ENCODE measurements at places on chromosomes 1 and 21.
A peak's percentile ranks its signal among the peaks of the same experiment; 100 is the strongest.

GRCh38 chr1:162297208-162297607 lies 79.4 kb downstream of the SPATA46 start:
- no peak for DNase-seq

- no peak for DNase-seq
These were observed 20.2 kb upstream of the GPR137B start for GRCh38 chr1:236122176-236122575.

GRCh38 chr1:29502911-29503840 lies 266.9 kb downstream of the PTPRU start:
- no peak for DNase-seq

- DNase-seq, result no peak
These were observed 27.7 kb downstream of the TNFRSF9 start for GRCh38 chr1:7912743-7913557.

DNA sequence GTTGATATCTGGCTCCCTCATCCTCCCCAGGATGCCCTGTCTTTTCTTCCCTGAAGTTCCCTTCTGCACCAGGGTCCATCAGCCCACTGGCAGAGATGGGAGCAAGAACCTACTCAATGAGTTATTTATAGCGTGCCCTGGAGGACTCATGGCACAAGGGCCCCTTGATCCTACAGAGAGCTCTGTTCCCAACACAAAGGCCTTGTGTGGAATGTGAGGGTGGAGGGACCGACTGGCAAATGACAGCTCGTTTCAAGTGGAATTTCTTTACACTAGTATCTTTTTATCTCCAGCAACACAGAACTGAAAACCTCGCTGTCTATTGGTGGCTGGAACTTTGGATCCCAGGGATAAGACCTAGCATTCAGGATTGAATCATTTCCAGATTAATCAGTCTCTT lies 22.4 kb downstream of the CHI3L2 start:
- peak; percentile 45 for DNase-seq

DNA sequence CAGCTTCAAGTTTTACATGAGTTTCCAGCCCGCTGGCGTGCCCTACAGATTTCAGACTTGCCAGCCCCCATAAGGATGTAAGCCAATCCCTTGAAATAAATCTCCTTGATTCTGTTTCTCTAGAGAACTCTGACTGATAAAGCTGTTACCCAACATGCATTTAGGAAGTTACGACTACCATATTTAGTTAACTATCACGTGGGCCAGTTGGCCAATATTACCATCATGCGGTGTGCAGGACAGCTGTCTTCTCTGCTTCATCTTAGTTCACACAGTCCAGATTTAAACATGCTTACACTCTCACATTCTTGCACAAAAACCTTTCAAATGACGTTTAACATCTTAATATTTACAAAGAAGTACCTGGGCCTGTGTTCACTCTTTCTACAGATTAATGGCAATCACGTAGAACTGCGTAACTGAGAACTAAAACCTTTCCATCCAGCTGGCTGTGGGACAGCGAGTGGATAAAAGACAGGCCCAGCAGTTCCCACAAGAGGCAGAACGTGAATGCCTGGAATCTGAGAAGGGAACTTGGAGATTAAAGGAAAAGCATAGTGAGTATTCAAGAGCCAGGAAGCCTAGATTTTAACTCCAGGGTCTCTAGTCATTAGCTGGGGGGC lies 20.8 kb downstream of the FAM177B start:
- peak; percentile 29 for DNase-seq

DNA sequence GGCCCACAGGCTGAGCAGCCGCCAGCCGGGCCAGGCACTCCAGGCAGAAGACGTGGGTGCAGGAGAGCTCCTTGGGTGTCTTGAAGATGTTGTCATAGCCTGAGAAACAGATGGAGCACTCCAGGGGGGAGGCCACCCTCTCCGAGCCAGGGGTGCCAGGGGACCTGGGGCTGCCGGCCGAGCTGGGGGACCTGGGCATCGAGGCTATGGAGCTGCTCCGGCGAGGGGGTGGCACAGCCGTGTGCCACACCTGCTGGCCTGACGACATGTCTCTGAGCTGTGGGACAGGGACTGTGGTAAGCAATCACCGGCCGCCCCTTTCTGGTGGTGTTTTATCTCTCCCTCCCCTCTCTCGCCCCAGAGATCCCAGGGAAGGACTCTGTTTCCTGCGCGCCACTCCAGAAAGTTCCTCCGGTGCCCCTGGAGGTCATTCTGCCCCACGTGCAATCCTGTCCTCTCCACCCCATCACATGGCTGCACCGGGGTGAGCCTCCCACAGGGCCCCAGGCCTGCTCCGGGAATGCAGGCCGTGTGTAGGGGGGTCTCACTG lies 1.7 kb downstream of the RNF223 start:
- no peak for DNase-seq

DNA sequence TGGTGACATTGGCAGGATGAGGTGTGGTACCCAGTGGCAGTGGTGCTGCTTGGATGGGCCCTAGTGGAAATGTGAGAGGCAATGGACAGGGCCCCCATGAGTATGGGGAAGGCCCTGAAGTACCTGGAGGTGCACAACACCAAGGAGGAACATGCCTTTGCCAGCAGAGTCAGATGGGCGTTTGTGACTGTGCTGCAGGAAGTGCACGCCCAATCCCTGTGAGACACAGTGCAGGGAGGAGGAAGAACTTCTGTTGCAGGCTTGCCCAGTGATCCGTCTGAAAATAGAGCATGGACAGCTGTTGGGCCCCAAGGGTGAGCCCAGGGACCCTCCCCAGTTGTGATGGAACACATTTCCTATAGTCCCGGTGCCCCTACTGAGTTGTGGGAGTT lies 42.7 kb downstream of the GJA5 start:
- no peak for DNase-seq

DNA sequence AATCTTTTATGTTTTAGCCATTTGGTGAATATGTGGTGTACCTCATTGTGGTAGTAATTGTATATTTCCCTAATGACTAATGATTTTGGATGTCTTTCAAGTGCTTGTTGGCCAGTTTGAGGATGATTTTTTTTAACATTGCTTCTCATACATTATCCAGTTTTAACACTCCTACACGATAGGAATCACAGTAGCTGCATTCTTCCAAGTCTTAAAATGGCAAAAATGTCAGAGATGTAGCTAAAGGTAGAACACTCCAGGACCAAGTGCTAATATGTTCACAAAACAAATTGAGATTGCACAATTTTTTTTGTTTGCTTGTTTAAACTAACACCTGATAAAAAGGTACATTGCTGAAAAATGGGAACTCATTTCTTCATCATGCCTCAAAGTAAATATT lies 11.7 kb downstream of the USP25 start:
- DNase-seq, result no peak

- DNase-seq, result no peak
These were observed 163.8 kb downstream of the CHRM3 start for GRCh38 chr1:239550178-239550577.

DNA sequence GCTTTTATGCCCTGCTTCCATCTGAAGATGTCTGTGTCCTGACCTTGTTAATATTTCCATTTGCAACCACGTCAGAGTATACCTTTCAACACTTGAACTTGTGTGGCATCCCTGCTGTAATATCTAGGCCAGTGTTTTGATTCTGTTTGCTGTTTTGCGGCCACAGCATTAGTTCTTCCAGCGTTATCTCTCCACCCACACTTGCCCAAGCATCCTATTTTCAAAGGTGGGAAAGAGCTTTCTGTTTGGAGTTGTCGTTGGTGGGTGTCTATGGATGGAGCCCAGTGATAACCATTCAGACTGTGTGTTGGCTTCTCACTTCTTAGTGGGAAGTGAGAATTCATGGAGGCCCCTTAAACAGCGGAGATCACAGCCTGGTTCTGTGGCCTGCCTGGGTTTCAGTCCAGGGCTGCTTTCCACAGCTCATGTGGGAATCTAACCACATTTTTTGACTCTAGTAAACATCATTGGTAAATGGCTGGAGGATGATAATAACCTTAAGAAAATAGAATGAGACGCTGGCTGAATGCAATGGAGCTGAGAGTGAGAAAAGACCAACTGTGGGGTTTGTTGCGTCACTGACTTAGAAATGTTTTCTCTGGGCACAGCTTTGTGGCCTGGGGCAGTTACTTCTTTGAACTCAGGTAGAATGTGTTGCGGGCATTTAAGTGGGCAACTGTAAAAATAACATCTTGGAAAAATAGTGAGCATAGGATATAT lies 7.6 kb downstream of the TENT5C start:
- DNase-seq, result no peak

DNA sequence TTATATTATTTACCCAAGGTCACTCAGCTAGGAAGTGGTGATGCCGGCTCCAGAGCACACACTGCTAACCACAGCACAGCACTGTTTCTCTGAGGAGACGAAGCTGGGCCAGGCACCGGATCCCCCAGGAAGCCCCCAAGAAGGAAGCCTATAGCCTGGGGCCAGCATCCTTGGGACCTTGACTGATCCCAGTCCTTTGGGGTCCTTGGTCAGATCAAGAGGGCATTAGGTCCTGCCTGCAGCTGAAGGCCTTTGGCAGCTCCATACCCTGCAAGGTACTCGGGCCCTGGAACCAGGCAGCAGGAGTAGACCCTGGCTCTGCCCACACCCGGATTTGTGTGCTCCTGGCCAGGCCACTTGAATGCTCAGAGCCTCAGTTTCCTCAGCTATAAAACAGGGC lies 128.0 kb downstream of the LACTBL1 start:
- DNase-seq, result no peak

- DNase-seq, result no peak
These were observed 19.8 kb downstream of the NPR1 start for GRCh38 chr1:153698020-153698922.

DNA sequence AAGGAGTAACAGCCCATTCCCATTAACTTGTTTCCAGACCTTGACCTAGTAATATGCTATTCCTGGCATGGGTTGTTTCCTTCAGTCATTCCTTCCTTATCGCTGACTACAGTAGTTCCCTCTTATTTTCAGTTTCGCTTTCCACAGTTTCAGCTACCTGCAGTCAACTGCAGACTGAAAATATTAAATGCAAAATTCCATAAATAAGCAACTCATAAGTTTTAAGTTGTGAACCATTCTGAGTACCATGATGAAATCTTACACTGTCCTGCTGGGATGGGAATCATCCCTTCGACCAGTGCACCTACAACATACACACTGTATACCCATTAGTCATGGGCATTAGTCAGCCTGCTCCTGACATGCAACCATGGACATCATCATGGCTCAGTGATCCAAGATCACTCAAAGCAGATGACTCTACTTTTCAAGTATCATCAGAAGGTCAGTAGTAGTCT lies 66.7 kb downstream of the CCDC30 start:
- DNase-seq, result no peak

DNA sequence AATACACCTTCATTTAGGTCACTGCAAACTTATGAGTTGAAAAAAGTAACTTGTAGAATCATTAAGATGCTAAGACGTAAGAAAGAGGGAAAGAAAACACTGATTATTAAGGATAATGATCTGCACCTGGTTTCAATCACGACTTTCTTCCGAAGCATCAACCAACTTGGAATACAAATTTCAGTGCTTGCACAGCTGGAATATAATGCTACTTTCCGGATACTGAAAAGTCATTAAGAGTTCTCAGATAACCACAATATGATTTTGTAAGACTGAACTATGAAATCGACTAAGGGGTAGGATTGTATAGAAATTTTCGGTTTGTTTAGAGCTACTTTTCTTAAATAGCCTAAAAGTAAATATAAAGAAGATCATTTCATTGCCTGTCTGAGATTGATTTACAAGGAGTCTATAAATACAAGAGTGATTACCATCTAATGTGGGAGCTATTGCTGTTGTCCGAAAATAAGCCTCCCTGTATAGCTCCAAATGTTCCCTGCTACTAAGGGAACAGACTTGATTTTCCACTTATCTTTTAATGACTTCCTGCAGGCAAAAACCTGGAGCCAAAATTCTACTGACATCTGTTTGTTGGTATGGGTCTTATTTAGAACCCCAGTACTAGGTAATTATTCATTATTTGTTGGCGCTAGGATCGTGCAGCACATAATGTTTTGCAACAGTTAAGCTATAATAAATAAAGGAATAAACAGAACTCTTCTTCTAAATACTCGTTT lies 673.3 kb downstream of the KCNT2 start:
- DNase-seq, result no peak

GRCh38 chr1:91381844-91382243 lies 22.8 kb downstream of the HFM1 start:
- no peak for DNase-seq

DNA sequence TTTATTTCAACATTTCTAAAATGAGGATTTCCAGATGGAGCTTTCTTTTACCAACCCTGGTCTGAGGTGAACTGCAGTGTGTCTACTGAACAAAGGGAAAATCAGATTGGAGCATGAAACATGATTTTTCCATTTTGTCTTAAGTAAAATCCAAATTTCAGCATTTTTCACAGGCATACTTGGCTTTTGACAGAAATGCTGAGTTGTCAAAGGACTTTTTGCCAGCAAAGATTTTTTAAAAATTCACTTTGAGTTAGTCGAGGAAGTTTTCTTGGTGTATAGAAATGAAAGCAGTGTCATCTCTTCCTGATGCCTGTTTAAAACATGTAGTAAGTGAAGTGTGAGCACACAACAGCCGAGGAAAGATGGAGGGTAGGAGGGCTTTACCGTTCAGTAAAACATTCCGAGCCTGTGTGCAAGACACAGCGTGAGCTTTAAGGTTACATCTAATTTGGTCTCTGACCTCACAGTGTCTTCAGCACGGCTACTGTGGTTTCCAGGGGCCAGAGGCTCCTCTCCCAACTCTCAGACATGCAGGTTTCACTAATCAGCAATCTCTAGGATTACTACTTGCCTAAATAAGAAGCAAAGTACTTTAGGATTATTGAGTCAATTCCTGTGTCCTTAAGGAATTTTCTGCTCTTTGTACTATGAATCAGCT lies 45.9 kb downstream of the SAMD13 start:
- DNase-seq, result peak; percentile 18

All from neural progenitor cell (in vitro differentiated cells).